ENCODE measurements at places on chromosomes 2 and 18.
A peak's percentile ranks its signal among the peaks of the same experiment; 100 is the strongest.

- no peak for DNase-seq
Observed at GRCh38 chr18:38174173-38174572, 608.6 kb upstream of the CELF4 start.

DNA sequence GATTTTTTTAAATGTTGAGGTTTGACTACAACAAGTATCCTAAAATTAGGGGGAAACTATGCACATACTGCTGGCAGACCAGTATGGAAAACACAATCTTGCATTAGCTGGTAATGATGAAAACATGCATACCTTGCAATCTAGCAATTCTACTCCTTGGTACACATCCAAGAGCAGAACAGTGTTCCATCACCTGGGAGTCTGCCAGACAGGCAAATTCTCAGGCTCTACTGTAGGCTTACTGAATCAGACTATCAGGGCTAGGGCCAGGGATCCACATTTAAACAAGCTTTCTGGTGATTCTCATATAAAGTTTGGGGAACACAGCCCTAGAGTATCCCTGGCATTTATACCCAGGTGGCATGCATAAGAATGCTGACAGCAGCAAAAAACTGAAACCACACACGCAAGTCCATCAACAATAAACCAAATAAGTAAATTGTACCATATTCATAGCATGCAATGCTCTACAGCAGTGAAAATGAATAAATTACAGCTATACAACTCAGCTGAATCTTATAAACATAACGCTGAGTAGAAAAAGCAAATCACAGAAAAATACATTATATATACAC is 13.6 kb downstream of the CDH2 start:
- no peak for DNase-seq

DNA sequence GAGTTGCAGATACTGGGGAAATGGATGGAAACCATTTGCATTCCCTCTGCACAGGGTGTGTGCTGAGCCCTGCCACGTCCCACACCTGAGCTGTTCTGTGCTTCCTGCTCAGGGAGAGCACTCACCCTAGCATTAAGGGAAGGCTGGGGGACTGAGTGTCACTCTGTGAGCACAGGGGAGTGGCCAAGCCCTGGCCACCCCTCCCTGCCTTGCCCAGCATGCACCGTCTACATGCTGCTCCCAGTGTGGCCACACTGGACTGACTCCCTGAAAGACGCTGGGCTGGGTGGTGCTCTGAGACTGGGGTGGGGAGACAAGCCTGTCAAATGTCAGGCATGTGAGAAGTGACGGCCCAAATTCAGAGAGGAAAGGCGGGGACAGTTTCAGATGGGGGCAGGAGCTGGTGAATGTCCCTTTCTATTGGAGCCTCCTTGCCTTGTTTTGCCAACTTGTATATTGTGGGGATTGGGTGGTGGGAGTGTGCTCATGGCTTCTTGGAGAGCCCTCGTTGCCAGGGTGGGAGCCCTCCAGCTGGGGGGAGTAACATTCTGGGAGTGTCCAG is 298.4 kb upstream of the HS6ST1 start:
- DNase-seq, result no peak

- DNase-seq, result peak; percentile 16
Observed at GRCh38 chr2:55049043-55049820, 1.0 kb downstream of the RTN4 start.

DNA sequence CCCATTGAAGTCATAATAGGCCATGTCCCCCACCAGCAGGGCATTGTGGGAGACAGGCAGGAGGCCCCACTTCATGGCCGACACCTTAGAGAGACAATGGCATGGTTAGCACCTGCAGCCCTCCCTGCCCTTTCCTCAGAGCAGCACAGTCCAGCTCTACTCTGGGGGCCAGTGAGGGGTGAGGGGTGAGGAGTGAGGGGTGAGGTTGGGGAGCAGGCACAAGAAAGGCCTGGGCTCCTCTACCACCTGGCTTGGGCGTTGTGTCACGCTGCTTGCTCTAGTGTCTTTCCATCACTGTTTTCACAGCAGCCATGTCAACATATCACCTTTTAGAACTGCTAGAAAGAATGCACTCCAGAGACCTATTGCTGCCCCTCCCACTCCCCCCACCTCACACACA is 77.2 kb downstream of the ADD2 start:
- no peak for DNase-seq
